ENCODE measurements at places on chromosomes 12 and 14.

DNA sequence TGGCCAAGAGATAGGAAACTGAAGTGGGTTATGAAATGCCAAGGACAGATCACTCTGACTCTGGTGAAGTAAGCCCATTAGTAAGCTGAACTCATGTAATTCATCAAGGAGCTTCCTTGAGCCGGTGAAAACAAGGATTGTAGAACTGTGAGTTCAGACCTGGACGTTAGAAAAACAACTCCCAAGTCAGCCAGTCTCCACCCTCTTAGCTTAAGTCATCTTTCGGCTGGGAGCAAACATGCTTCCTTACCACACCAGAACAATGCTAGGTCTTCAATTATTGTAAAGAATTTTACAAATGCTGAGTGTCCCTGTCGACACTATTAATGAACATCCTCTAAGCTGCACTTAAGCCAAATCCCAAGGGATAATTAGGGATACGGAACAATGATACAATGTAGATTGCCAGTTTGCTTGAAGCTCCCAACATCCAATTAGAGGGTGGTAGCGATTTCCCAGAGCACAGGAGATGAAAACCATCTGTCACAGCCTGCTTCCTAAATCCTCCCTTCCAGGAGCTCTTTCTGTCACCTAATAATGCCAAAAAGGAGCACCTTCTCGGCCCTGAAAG, 45.7 kb upstream of the VASH1 start:
- DNase-seq: no peak

GRCh38 chr14:99513183-99513694, 32.0 kb downstream of the CCNK start:
- DNase-seq: no peak

GRCh38 chr14:95946867-95947266, 70.2 kb downstream of the TUNAR start:
- no peak for DNase-seq

DNA sequence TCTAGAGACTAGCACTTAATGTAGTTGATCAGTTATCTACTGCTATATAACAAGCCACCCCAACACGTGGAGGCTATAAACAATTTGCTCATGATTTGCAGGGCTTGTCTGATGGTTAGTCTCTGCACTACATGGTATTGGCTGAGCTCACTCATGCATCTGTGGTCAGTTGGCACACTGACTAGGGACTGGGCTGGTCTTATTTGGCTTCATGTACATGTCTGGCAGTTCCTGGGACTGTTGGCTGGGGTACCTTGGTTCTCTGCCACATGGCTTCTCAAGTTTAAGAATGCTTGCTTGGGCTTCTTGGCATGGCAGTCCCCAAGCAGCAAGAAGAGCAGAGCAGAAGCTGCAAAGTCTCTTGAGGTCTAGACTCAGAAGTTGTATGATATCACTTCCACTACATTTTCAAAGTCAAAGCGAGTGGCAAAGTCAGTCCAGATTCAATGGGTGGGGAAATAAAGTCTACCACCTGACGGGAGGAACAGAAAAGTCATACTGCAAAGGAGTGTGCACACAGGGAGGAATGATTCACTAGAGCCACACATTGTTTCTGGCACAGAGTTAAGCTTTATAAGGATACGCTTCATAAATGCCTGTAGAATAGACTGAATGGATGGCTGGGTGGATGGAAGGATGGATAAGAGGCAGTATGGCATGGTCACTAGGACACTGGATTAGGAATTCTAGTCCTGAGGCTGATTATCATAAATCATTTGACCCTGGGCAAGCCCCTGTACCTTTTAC, 44.8 kb upstream of the PTHLH start:
- no peak for DNase-seq

DNA sequence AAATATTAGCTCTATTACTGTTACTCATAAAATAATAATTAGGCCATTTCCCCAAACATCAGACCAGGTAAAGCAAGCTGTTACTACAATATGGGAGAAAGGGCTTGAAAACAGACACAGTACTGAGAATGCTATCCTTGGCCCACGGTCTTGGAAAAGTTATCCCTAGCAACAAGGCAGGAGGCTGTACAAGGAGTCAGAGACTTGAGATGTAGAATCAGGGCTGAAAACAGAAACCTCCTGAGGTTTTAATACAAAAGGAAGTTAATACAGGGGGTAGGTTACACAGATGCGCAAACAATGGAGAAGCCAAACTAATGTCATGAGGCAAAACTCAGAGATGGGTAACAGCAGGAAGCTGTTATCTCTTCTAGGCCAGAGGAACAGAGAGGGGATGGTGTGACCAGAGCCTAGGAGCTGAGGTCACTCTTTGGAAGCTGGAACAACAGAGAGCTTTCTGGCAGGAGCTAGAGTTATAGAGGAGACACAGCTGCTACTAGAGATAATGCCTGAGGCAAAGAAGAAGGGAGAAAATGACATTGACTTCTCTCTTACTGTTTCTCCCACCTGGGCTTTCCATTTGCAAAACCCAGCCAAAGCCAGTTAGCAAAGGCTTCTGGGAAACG, 248.8 kb downstream of the SUDS3 start:
- no peak for DNase-seq

- no peak for DNase-seq
Measured at GRCh38 chr12:52499806-52500560, 6.9 kb upstream of the KRT6A start.
